T-cell (primary cell): ENCODE measurements at places on chromosomes 2 and 18. TPM values are rescaled to one million over a fixed set of nuclear protein-coding genes. Genes with fewer than 3 reads are reported as not detected.

MAL gene
- 160 TPM for total RNA-seq

VWA3B gene
- total RNA-seq, result not detected

LHCGR gene
- not detected for total RNA-seq

ZEB2 gene
- total RNA-seq, result 8.9 TPM

STARD6 gene
- total RNA-seq, result not detected

MERTK gene
- total RNA-seq, result 0.30 TPM

CCDC74A gene
- total RNA-seq, result 4.0 TPM

EN1 gene
- total RNA-seq, result not detected

SNED1 gene
- 78.0 TPM for total RNA-seq

TP53I3 gene
- total RNA-seq, result 0.58 TPM
